ENCODE measurements at places on chromosomes 3 and 15.

GRCh38 chr3:179330438-179330837 lies 7.6 kb downstream of the ZNF639 start:
- no peak for DNase-seq

GRCh38 chr3:188343894-188344293 lies 189.9 kb downstream of the LPP start:
- DNase-seq: no peak

GRCh38 chr3:40913641-40914040 lies 285.7 kb upstream of the CTNNB1 start:
- no peak for DNase-seq

GRCh38 chr3:104819333-104819732 lies 547.4 kb upstream of the ALCAM start:
- DNase-seq: no peak

DNA sequence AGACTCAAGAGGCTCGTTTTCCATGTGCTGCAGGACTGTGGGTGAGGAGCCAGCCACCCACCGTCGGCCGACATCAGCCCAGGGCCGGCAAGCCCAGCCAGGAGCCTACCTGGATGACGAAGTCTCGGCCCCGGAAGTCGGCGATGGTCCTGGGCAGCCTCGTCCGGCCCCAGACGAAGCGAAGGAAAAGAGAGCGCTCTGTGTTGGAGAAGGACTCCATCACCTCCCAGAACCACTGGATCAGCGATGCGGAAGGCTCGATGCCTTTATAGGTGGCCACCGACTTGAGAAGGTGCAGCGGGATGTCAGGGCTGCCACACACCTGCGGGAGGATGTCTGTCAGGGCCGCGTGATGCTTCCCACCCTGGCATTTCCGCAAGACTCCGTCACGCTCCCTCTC lies 13.8 kb upstream of the OCA2 start:
- no peak for DNase-seq

DNA sequence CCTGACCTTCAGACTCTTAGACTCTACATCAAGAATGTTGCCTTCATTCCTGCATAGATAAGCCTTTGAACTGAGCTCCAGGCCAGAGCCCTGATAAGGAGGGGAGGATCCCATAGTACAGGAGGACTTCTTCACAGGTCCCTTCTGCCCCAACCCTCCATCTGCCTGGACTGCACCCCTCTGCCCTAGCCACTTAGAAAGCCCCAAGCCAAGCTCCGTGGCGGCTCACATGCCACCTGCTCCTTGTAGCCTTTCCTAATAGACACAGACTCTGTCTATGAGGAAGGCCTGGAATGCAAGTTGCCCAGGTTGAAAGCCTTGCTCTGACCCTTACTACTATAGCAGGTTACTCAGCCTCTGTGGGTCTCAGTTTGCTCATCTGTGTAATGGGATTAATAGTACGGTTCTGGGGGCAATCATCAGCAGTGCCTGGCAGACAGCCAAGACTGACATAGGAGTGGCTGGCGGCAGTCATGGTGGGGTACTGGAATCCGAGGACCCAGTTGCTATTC lies 11.6 kb downstream of the PCSK6 start:
- DNase-seq: no peak

- no peak for DNase-seq
Measured at GRCh38 chr3:195461594-195462307, 18.9 kb upstream of the ACAP2 start.

GRCh38 chr15:62834686-62835329 lies 207.7 kb upstream of the TPM1 start:
- no peak for DNase-seq
